NCI-H510A (cell line): ENCODE measurements at places on chromosomes 12 and 14.
A peak's percentile ranks its signal among the peaks of the same experiment; 100 is the strongest.

- no peak for DNase-seq
Measured at GRCh38 chr14:72714094-72714493, 179.8 kb downstream of the DPF3 start.

GRCh38 chr12:89098441-89099112 lies 253.7 kb downstream of the DUSP6 start:
- peak; percentile 77 for DNase-seq

DNA sequence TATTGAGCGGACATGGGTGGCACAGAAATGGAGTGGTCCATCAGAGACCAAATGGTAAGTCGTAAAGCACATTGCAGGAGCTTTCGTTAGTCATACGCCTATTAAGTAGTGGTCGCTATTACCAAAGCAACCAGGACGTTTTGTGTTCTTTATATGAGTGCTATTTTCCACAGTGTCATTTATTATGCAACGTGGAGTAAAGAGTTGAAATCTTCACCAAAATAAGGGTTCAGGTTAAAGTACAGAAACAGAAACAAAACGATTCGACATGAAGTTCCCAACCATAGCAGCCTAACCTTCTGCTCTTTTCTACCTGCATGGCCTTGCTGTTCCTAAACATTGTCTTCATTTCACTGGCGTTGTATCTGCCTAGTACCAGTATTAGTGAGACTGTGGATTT lies 20.1 kb upstream of the FGD4 start:
- DNase-seq: no peak

DNA sequence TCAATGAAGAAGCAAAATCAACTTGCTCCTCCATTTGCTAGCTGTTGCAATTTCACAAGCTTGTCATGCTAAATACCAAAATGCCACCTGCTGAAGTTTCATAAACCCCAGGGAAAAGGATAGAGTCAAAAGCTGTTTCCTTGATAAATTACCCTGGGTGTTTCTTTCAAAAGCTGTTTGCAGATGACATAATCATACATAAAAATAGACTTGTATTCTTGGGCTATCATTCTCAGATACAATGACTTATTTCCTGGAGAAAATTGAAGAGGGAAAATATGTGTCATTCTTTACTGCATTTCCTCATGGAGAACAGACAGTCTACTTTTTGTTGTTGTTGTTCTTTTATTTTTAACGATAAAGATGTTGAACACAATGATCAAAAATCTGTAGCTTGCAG lies 119.2 kb downstream of the GALC start:
- DNase-seq: no peak
